MG63 (cell line): ENCODE measurements at places on chromosomes 1 and 21. TPM values are rescaled to one million over a fixed set of nuclear protein-coding genes. Genes with fewer than 3 reads are reported as not detected.
A peak's percentile ranks its signal among the peaks of the same experiment; 100 is the strongest.

DNA sequence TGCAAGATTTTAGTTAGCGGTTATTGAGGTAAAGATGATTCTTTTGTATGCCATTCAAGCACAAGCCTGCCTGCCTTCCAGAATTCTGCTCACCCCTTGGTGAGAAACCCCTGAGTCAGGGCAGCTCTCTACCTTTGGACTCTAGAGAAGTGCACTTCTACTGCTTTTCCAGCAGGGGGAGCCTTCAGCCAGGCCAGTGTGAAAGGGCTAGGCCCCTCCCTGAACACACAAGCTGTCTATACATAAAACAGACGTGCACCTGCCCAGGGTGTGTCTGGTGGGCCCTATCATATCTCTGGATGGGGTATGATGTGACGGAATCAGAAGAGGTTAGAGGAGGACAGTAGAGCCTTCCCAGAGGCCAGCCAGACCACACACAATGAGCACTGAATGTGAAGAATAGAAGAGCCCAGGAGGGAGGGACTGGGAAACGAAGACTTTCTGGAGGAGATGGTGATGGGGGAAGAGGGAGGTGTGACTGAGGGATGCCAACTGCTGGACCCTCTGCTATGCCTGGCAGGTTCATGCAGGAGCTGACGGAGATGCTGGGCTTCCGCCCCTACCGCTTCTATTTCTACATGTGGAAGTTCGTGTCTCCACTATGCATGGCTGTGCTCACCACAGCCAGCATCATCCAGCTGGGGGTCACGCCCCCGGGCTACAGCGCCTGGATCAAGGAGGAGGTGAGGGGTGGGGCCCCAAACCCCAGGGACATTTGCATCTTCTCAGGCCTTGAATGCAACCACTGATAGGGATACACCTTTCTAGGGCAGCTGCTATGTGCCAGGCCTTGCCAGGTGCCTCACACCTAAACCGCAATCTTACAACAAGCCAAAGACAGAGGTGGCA is 13.0 kb upstream of the KCNC4 start:
- DNase-seq = peak; percentile 42

DNA sequence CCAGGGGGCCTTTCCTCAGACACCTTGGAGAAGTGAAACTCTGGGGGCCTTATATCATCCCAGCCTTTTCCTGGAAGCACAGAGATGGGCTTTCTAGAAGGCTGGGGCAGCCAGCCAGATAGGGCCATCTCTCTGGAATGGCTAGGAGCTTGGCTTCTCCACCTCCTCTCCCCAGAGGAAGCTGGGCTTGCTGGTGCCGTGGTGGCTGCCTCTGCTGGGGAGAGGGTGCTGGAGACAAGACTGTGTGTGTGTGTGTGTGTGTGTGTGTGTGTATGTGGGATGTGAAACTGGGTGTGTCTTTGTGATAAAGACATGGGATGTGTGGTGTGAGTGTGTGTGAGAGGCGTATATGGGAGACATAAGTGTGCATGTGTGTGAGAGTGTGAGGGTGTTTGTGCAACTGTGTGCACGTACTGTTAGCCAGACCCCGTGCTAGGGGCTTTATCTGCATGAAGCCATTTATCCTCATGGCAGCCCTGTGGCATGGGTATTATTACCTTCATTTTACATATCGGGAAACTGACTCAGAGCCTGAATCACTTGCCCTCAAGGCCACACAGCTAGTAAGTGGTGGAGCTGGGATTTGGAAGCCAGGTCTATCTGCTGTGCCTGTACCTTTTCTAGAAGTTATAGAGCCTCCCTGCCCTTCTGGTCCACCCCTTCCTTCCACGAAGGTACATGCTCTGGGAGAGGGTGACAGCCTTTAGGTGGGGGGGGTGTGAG is 44.2 kb downstream of the PTPRU start:
- no peak for DNase-seq

DNA sequence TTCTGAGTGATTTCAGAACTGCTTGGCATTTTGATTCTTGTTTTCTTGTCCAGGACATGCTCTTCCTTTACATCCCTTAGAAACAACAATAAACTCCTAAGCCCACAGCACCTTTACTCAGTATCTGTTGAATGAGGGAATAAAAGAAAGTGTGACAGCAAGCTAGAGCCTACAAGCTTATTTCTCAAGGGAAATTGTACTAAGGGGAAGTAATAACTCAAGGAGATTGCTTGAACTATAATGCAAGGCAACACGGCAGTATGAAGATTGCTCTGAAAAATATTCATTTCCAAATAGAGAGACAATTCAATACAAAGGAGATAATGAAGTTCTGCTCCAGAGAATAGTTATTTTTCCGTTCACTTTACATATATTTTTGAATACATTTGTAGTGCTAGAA is 6.5 kb downstream of the OR6P1 start:
- DNase-seq = no peak

DNA sequence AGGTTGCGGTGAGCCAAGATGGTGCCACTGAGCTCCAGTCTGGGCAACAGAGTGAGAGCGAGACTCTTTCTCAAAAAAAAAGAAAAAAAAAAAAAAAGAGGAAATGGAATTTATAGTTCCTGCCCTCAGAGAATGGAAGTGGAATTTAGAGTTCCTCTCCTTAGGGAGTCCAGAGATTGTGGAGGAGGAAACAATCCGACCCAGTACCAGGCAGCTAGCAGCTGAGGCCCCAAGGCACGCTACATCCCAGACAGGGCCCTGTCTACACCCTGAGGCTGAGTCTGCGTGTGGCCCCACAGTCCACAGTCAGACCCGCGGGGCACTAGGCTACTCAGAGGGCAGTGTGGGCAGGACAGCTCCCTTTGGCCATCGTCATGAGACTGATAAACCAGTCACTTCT is 1.9 kb upstream of the MFN2 start:
- no peak for DNase-seq

GRCh38 chr1:195188821-195189220 is 1419.4 kb downstream of the KCNT2 start:
- no peak for DNase-seq

DNA sequence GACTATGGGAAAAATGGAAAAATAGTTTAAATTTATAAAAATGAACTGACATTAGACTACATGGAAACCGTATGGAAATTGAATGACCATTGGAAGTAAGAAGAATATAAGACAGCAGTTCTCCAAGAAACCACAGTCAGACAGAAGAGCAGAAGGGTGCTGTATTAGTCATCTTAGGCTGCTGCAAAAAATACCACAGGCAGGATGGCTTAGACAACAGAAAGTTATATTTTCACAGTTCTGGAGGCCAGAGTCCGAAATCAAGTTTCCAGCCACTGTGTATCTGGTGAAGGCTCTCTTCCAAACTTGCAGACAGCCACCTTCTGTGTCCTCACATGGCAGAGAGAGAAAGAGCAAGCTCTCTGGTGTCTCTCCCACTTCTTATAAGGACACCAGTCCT is 175.2 kb downstream of the DSCAM start:
- DNase-seq = no peak

- no peak for DNase-seq
These were observed 29.9 kb downstream of the DHRS3 start for GRCh38 chr1:12587981-12588640.

GRCh38 chr21:37429356-37429755 is 62.8 kb downstream of the DYRK1A start:
- DNase-seq = no peak

DNA sequence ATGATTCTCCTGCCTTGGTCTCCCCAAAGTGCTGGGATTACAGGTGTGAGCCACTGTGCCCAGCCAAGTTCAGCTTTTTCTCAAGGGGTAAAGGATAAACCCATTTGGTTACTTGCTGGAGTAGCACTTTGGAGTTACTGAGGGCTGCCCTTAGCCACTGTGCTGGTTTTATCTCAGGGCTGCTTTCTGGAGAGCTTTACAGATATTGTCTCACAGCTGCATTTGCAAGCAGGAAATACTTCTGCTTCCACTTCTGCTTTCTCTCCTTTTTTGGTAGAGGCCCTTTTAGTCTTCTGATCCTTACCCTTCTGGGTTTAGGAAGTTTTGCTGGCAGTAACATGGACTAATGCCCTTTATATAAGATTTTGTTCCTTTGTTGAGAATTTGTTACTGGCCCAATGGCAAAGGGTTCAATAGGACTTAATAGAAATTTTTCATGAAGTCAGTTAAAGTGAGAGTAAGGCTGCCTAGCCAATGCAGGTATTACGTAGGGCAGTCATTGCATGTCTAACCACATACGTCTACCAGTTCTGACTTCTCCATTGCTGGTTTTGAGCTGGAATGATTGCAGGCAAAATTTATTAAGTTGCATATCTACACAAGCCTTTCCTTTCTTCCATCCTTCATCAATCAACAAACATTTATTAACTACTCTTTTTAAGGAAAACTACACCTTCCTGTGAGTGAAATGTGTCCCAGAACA is 24.4 kb downstream of the CAP1 start:
- DNase-seq = no peak

DNA sequence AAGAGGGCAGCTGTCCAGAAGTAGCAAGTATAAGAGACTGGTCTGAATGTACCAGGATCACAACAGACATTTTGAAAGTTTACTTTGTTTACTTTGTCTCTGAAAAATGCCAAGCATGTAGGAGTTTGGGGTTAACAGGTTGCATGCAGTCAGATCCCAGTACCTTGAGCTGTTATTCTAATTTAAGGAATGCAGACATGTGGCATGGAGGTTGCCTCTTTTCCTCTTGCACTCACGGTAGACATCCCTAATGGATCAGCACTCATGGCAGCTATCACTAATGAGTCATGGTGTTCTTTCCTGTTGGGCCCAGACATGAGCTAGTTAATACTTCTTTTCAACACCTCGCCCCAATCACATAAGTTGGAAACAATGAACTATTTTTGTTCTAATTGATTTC is 67.3 kb downstream of the GADD45A start:
- no peak for DNase-seq

DNA sequence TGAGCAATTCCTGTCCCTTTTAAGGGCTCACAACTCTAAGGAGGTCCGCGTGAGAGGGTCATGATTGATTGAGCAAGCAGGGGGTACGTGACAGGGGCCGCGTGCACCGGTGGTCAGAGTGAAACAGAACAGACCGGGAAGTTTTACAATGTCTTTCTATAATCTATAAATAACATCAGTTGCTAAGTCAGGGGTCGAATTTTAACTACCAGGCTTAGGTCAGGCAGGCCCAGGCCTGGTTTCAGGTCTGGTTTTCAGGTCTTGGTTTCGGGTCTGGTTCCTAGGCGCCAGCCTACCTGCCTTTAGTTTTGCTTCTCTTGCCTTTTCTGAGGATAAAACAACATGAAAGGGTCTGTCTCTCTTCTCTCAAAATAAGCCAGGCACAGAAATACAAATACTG is 476.0 kb upstream of the CAMK1G start:
- no peak for DNase-seq

DNA sequence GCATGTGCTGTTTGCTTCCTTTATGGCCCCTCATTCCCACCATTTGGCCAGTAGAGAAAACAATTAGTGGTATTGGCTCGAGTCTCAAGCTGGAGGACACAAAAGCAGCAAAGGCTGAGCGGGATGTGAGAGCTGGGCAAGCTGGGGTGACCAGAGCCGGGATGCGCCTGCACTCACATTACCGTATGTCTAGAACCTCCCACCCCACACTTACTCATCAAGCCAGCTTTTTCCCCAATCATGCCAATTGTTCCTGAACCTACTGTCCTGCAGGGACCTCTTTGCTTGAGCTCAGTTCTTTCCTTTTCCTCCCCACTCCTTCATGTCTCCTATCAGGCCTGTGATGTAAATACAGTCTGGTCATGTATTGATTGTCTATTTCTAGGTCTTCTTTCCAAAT is 45.9 kb downstream of the KIRREL1 start:
- no peak for DNase-seq

DNA sequence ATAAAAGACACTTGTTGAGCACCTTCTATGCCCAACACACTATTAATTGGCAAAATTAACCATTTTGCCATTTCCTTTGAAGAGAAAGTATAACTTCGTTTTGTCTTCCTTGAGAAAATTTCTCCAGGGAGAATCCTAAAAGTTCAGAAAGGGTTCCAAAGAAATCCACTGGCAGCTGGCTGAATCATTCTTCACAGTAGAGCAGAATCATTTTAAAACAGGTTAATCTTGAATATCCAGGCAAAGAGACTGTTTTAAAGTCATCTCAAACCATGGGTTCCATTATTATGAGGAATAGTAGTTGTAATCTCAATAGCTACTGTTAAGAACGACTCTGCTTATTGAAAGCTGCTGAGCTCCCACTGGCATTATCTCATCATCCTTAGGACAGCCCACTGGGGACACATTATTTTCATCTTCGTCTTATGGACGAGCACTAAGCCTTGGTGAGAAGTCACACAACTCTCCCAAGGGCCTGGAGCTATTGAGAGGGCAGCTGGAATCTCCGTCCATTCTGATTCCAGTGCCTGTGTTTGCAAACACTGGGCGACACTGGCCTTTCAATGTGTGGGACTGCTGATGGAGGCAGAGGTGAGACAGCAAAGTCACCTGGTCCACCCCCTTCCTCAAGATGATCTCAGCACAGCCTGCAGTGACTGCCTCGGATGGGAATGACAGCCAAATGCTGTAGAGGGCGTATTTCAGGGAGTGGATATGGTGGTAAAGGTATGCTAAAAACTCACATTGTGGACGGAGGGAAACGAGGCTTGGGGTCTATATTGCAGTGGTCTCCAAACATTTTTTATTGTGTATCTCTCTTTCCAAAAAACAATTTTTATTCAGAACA is 15.3 kb upstream of the PGBD5 start:
- no peak for DNase-seq

- DNase-seq = peak; percentile 24
These were observed 948 bp downstream of the STK40 start for GRCh38 chr1:36384542-36385409.

DNA sequence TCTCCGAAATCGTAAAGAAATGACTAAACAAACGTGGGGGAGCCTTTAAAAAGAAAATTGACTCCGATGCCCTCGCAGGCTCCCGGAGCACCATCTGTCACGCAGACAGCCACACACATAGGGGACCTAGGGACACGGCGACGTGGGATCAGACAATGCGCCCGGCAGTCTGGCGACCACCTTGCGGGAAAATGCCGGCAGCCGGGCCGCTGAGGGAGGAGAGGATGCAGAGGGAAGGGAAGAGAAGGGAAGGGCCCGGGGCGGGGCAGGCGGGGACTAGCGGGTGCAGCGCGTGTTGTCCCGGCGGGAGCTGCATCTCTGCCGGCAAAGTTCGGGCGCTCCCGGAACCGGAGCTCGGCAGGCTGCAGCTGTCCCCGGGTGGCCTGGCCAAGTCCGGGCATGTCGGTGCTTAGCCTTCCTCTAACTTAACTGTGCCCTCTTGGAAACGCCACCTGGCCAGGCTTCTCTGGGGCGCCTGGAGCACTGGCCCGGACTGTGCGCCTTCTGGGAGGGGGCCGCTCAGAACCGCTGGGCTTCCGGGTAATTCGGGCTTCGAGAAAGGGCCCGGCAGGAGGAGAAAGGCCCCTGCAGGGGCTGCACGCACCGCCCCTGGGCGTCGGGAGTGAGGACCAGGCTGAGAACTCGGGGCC is 1.8 kb downstream of the NHLH2 start:
- DNase-seq = peak; percentile 68

Gene ZBTB8B
- total RNA-seq = not detected in 2 replicates

Gene HSD3B2
- total RNA-seq = not detected in 2 replicates

Gene RAB42
- total RNA-seq = 12.5 and 14.1 TPM in 2 replicates

Gene NUP210L
- total RNA-seq = not detected in 2 replicates

Gene SLAMF9
- not detected in 2 replicates for total RNA-seq

Gene TTC39A
- total RNA-seq = 0.82 TPM in 1 of 2 replicates, not detected in the other
